ENCODE measurements at places on chromosomes 1 and 21.

GRCh38 chr1:27596986-27597385, 7.0 kb downstream of the AHDC1 start:
- DNase-seq, result no peak

DNA sequence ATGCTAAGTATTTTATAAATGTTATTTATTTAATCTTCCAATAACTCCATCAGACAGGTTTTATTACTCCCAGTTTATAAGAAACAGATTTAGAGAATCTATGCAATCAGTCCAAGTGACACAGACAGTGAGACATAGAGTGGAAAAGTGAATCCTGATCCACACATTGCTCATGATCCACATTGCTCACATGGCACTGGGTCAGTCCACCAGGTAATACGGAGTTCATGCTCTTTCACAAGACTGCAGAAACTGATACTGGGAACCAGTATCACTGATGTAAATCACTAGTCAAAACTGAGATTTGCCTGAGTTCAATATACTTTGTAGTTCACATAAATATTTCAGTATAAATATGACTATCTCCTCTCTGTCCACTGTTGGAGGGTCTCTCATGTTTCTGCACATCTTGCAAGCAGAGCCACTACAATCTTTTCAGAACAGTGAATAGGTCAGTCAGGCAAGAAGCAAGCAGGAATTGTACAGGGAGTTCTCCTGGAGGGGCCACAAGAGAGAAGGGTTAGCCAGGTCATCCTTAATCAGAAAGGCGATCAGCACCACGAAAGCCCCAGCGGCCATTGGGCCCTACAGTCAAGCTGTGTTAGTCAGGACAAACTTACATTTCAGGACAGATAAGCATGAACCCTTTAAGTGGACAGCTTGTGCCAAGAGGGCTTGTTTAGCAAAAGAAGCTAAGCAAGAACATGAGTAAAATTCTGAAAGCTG, 275.4 kb upstream of the NR5A2 start:
- DNase-seq, result no peak

DNA sequence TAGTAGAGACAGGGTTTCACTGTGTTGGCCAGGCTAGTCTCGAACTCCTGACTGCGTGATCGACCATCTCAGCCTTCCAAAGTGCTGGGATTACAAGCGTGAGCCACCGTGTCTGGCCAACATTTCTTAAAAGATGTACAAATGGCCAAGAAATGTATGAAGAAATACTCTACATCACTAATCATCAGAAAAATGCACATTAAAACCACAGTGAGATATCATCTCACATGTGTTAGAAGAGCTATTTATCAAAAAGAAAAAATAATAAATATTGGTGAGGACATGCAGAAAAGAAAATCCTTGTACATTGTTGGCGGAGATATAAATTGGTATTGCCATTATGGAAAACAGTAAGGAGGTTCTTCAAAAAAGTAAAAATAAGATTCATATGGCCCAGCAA, 33.6 kb upstream of the TNFSF18 start:
- no peak for DNase-seq

DNA sequence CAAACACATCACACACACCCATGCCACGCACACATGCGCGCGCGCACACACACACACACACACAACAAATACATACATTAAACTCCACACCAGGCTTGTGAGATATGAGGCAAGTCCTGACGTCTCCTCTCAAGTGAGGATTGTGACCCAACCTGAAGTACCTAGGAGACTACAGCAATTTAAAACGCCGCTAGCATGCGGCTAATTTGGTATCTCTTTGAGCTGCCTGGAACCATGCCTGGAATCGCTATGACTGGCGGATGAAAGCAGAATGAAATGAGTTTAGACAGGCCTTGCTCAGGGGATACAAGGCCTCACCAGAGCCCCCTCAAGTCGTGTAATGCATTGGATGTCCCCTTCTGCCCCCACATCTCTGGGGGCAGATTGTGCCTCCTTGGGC, 1.6 kb upstream of the RAB7B start:
- no peak for DNase-seq

DNA sequence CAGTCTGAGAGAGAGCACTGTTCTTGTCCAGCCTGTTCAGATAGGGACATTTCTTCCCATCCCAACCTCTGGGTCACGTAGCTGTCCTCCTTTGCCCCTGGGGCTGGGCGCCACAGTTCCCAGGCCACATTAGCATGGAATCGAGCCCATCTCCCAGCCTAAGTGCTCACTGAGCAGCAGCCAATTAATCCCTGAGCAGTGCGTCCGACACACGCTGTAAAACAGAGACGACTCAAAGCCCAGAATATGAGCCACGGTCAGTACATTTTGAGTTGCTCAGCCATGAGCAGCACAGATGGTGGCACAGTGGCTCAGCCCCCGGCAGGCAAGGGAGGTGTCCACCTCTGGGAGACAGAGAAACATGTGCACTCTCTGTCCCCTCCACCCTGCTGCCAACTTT, 267.4 kb downstream of the NPHP4 start:
- no peak for DNase-seq

GRCh38 chr1:27031235-27032118, 18.8 kb upstream of the TENT5B start:
- no peak for DNase-seq
